Stomach (tissue), 19 donors: ENCODE measurements at places on chromosomes 7 and 10. TPM values are rescaled to one million over a fixed set of nuclear protein-coding genes. Genes with fewer than 3 reads are reported as not detected.

GATA3 gene
- total RNA-seq: 1.2 TPM

FBXW4 gene
- total RNA-seq: 39.7 TPM

SPDYE9 gene
- not detected for total RNA-seq

ASIC3 gene
- total RNA-seq: 0.37 TPM

- DNase-seq: no peak
These were observed 15.5 kb downstream of the FAM241B start for GRCh38 chr10:69645296-69646184.

DNA sequence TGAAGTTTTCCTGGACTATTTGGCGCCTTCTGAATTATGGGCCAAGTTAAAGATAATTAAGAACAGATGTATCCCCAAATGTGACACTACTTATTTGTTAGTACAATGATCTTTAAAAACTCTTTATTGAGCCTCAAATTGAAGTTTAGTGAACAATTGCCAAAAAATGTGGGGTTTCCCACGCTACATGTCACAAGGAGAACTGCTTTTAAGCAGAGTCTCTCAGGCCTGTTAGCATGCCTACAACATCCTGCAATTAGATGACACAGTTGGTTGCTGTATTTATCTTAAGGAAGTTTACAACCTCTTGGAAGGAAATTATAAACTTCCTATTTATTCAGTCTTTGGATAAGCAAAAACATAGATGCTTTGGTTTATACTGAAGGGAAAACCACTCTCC, 733.0 kb downstream of the TNS3 start:
- no peak for DNase-seq

- no peak for DNase-seq
These were observed 19.2 kb upstream of the SUPV3L1 start for GRCh38 chr10:69160809-69161241.

DNA sequence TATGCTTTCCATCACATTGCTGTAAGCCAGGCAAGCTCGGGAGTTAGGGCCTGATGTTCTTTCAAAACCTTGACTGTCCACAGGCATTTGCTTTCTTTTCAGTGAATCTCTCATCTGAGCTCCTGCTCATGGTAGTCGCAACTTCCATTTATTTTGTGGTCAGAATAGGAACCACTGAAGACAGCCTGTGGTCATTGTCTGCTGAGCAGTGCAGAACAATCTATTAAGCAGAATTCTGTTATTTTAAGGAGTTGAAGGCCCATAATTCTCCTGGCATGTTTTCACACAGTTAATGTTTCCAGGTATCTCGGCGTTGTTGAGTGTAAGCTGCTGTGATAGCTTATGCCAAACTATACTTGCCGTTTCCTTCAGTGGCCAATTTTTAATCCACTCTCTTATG, 491.1 kb upstream of the AKR1E2 start:
- no peak for DNase-seq

DNA sequence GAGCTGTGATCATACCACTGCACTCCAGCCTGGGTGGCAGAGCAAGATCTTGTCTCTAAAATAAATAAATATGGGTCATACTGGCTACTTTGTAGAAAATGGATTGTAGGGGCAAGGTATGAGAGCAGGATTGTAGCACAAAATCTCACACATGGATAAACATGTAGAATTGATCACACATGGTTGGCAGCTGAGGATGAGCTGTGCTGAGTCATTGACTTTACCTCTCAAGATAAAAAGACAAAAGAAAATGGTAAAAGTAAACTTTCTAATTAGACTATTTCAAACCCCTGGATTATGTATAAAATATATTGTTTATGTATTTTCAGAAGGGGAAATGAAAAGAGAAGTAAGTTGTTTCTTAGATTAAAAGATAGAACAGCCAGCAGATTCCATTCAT, 69.3 kb downstream of the APBB1IP start:
- no peak for DNase-seq

DNA sequence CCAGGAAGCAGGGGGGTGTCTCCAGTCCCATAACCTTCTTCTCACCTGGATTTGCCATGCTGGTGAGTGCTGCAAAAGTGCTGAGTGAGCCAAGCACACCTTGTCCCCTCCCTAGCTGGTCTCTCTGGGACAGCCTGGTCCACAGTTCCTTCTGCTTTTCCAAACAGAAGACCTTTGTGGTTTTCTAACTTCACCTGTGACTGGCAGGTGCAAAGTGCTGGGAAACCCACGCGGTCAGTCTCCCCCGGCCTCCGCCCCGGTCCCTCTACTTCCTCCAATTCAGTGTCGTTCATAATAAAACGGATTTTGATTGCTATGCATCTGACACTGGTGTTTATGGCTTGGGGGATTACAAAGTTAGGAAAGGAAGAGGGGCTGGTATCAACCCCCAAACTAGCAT, 37.1 kb downstream of the RBAK start:
- DNase-seq: no peak

DNA sequence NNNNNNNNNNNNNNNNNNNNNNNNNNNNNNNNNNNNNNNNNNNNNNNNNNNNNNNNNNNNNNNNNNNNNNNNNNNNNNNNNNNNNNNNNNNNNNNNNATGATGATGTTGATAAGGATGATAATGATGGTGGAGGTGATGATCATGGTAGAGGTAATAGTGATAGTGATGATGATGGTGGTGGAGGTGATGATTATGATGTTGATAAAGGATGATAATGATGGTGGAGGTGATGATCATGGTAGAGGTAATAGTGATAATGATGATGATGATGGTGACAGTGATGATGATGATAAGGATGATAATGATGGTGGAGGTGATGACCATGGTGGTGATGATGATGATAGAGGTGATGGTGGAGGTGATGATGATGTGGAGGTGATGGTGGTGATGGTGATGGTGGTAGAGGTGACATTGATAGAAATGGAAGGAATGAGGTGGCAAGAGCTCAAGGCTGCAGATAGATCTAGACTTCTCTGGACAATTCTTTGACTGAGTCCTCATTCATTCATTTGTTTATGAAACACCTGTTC, 47.8 kb downstream of the FAM20C start:
- DNase-seq: no peak

DNA sequence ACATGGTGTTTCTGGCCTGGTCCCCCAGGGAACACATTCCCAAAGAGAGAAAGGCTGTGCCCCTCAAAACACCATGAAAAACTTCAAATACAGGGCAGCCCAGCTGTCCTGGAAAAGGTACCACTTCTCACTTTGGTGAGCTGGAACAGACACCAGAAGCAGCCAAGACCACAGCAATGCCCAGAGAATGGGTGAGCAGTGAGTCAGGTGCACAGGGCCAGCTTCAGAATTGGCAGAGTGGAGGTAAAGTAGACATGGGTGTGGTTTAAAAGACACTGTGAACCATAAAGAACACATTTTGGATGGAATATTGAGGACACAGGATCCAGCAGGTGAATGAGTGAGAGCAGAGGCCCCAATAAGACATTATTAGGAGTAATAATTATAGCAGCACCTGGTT, 51.3 kb downstream of the FAM13C start:
- DNase-seq: no peak

DNA sequence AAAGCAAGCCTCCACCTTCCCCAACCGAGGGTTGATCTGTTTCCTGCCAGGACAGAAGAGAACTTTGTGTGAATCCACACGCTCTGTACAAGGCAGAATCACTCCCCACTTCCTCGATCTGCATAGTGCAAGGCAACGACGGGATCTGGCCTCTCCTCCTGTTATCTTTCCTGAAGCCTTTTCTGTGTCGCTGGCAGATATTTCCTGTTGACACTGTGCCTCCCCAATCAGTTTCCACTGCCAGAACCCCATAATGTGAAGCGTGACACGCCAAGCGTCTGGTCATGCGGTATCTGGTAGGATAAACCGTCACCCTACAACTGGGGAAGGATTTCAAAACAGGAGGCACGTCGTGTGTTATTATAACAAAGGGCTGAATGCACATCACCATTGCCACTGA, 57.2 kb downstream of the FAM171A1 start:
- DNase-seq: no peak

DNA sequence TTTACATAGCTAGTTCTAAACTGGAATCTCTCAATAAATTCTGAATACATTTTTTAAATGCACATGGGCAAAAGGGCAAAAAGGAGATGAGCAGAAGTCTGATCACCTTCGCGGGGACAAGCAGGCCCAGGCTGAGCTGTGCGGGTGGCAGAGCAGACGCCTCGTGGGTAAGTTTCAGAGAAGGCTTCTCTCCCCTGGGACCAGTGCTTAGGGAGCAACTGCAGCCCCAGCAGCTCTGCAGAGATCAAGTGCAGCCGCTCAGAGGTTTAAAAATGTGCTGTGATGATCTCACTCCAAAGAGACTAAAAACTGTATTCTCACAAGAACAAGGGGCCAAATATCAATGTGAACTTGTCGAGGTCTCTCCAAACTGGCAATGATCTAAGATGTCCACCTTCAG, 264.3 kb upstream of the RNF32 start:
- DNase-seq: no peak

DNA sequence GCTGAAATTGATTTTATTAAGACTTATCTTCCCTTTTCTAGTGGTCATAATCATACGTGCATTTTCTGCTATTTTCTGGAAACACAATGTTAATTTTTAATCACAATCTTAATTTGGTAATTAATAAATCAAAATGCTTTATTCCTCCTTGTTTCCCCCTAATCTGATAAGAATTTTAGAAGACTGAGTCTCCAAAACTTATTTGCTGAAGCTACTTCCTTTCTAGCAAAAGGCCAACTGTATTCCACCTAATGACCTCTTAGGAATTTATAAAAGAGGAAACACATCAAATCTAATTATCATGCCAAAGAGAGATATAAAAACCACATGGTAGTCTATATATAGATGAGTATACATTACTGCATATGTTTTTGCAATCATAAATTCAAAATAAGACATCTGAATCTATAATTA, 140.6 kb downstream of the GNAI1 start:
- DNase-seq: no peak

- DNase-seq: no peak
These were observed 75.5 kb downstream of the NRP1 start for GRCh38 chr10:33258967-33259366.
